ENCODE measurements at places on chromosomes 13 and 19.

- peak; percentile 98 for DNase-seq
These were observed 213.2 kb upstream of the SOX1 start for GRCh38 chr13:111853721-111854120.

GRCh38 chr19:11478167-11479089 is 2.4 kb downstream of the ELAVL3 start:
- no peak for DNase-seq

- no peak for DNase-seq
These were observed 163.1 kb upstream of the MIR17HG start for GRCh38 chr13:91184244-91184926.

GRCh38 chr13:95301968-95302393 is 730 bp upstream of the ABCC4 start:
- DNase-seq, result no peak

DNA sequence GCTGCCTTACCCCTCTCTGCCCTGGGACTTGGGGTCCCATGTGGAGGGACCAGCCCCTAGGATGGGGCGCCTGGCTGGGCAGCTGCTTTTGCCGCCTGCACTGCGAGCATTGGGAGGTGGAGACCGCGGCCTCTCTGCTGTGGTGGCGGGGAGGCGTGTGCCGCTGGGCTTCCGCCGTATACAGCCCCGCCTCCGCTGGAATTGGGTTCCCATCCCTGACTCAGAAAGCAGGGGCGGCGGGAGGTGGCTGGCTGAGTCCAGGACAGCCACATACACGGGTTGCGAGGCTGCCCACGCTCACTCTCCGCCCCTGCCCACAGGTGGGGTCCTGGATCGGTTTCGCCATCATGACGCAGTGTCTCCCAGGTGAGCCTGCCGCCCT is 6.6 kb downstream of the NDUFB7 start:
- DNase-seq, result no peak

- no peak for DNase-seq
These were observed 803.6 kb downstream of the DIAPH3 start for GRCh38 chr13:59360108-59360507.

DNA sequence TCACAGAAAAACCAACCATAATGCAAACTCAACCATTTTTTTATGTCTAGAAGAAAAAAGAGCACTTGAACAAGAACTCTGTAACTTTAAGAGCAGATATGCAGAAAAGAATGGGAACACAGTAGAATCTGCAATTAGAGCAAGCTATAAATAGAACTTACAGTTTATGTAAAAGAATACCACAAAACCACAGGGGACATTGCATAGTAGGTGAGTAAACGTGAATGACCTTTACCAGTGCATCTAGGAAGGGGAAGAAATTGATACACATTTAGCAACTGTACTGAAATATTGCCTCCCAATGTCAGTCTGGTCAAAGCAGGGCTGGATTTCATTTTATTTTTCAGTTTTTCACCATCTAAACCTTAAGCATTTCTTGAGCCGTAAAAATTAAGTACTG is 242.2 kb upstream of the EDNRB start:
- DNase-seq, result no peak

- DNase-seq, result no peak
These were observed 2.0 kb downstream of the CIC start for GRCh38 chr19:42271045-42271419.

GRCh38 chr19:1238369-1239303 is 831 bp upstream of the CBARP start:
- DNase-seq, result no peak

DNA sequence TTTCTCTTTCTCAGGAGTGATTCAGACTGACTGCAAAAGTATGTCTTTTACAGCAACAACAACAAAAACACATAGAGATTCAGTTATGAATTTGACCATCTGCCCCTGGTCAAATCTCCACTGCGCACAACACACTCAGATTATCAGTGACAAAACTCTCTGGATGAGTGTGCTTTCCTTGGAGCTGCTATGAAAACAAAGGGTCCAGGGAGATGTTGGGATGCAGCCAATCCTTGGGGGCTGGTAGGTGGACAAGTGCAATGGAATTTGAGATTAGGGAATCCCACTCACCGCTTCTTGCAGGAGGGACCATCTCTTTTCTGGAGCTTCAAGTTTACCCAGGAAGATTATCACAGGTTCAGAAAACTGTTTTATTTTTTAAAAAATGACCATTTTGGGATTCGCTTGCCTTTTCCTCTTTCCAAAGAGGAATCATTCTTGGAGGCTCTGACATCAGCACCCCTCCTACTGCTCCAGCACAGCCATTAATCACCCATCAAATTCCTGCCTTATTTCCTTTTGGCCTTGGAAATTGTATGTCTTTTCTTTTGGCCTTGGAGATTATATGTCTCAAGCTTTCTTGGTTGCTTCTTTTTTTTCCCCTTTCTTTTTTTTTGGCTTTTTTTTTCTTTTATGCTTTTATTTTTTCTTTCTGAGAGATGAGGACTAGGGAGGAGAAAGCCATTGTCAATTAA is 311.8 kb downstream of the TSHZ3 start:
- no peak for DNase-seq

DNA sequence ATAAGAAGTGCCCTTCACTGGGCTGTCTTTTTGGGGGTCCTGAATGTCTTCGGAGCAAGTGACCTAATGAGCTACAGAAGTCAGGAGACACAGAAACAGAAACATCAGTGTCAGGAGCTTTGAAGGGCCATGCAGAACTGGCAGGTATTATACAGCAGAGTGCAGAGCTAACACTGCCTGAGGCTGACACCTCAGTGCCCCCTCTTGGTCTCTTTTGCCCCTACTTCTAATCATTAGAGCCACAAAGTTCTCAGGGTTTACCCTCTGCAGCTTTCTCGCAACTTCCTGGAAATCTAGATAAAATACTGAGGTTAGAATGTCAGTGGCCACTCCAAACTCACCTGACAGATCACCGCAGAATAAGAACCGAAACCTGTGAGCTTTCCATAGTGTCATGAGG is 172.7 kb downstream of the B3GLCT start:
- DNase-seq, result no peak

DNA sequence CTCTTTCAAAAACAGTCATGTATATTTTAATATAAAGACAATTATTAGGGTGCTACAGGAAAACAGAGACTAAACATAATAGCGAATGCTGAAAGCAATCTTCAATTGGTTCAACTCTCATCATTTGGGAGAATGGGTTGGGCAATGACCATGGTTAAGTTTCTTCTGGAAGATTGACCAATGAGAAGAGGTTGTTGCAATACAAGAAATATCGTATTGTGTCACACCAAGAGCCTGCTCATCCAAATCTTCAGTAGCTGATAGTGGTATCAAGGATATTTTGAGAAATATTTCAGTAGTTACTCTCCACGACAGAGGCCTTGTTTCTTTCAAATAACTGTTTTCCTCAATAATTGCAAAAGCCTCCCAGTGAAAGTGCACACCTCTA is 83.0 kb upstream of the FNDC3A start:
- no peak for DNase-seq

- DNase-seq, result no peak
These were observed 593 bp downstream of the ATP8B3 start for GRCh38 chr19:1811472-1811894.

GRCh38 chr13:73063166-73063565 is 4.4 kb downstream of the KLF5 start:
- DNase-seq, result no peak

GRCh38 chr13:61170856-61171255 is 244.8 kb downstream of the PCDH20 start:
- no peak for DNase-seq

- no peak for DNase-seq
These were observed 934.6 kb downstream of the PCDH17 start for GRCh38 chr13:58566176-58566575.

- DNase-seq, result no peak
These were observed 2.6 kb downstream of the KCNJ14 start for GRCh38 chr19:48458016-48458415.

- no peak for DNase-seq
These were observed 964.8 kb downstream of the PCDH9 start for GRCh38 chr13:66265371-66265770.

DNA sequence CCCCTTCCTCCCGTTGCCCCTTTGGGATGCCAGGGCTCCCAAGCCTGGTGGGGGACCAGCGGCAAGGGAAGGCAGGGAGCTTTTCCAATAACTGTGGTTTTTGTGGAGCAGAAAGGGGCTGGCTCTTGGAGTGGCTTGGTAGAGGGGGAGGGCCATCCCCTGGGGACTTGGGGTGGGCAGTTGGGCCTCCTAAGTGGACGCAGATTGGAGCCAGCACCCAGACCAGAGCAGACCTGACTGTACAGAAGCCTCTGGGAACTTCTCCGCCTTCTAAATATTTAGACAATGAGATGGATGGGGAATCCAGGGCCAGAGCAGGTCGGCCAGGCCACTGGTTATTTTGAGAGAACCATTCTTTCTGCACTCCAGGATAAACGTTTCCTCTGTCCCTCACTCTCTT is 4.2 kb downstream of the PTGIR start:
- DNase-seq, result no peak

GRCh38 chr13:20873348-20873747 is 29.2 kb downstream of the XPO4 start:
- DNase-seq, result no peak

DNA sequence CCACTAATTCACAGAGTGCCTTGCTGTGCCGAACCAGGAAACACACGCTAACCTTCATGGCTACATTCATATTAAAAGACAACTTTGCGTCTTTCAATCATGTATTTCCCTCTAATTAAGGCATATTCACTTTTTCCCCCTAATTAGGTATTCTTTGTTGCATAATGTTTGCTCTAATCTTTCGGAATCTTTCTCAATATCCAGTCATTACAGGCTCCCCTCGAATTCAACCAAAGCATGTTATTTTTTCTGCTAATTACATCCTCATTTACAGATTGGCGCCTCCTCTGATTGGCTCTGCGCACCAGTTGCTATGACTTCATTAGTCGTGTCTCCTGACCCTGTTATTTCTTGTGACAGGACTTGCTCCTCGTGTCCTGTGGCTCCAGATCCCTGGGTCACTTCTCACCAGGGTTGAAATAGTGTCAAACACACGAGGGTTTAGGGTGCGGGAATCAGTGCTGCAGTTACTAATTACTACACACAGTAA is 226.7 kb upstream of the TSHZ3 start:
- no peak for DNase-seq

GRCh38 chr19:48398375-48399235 is 5.1 kb downstream of the GRIN2D start:
- peak; percentile 32 for DNase-seq

GRCh38 chr13:40787062-40787461 is 2.3 kb upstream of the SLC25A15 start:
- no peak for DNase-seq

- no peak for DNase-seq
These were observed 6.8 kb downstream of the TMED1 start for GRCh38 chr19:10828981-10829821.

- DNase-seq, result no peak
These were observed 95.7 kb upstream of the SPRY2 start for GRCh38 chr13:80436571-80437169.

DNA sequence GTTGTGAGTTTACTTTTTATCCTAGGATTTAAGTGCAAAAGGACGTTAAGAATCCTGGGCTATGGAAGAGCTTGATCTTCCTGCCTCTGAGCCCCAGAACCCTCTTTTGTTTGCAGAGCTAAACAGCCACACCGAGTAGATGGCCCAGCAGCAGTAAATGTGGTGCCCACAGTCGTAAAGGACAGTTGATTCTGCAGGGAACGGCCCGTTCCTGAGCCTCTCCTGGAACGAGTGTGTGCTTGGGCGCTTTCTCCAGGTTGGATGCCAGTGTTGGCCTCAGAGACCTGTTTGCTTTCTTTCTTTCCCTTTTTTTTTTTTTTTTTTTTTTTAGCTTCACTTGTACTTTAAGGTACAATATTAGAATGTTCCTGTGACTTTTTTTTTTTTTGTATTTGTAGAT is 41.7 kb downstream of the SPATA13 start:
- DNase-seq, result no peak

- DNase-seq, result no peak
These were observed 2265.1 kb upstream of the PCDH20 start for GRCh38 chr13:63680704-63681103.

DNA sequence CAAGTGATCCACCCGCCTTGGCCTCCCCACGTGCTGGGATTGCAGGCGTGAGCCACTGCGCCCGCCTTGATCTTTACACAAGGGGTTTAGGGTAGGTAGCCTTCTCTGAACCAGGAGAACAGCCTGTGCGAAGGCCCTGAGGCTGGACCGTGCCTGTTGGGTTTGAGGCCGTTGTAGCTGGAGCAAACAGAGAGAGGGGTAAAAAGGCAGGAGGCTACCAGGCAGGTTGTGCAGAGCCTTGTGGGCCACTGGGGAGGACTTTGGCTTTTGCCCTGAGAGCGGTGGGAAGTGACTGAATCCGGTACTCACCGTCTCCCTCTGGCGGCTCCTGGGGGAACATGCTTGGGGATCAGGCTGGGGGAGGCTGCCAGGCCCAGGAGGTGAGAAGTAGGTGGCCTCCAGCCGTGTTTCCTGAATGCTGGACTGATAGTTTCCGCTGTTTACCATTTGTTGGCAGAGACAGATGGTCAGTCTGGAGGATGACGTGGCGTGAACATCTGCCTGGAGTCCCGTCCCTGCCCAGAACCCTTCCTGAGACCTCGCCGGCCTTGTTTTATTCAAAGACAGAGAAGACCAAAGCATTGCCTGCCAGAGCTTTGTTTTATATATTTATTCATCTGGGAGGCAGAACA is 24.6 kb downstream of the SPC24 start:
- no peak for DNase-seq

- no peak for DNase-seq
These were observed 3.2 kb upstream of the PRR36 start for GRCh38 chr19:7877249-7877836.

GRCh38 chr13:113582841-113583631 is 1.5 kb upstream of the TFDP1 start:
- DNase-seq, result no peak

DNA sequence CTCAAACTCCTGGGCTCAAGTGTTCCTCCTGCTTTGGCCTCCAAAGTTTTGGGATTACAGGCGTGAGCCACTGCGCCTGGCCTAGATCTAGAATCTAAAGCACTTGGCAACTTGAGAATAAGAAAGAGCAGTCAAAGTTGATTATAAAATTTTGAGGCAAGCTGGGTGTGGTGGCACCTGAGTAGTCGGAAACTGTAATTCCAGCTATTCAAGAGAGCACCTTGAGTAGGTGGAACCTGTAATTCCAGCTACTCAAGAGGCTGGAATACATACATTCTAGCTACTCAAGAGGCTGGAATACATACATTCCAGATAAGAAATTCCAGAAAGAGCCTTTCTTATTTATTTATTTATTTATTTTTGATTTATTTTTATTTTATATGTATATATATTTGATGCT is 8.3 kb upstream of the NAA16 start:
- no peak for DNase-seq

GRCh38 chr19:31676271-31677004 is 327.2 kb upstream of the TSHZ3 start:
- DNase-seq, result no peak

GRCh38 chr19:47768604-47769003 is 9.9 kb upstream of the SELENOW start:
- no peak for DNase-seq
